ENCODE measurements at places on chromosomes 16 and 17.

- DNase-seq: no peak
These were observed 4.9 kb downstream of the POLG2 start for GRCh38 chr17:64491994-64492393.

DNA sequence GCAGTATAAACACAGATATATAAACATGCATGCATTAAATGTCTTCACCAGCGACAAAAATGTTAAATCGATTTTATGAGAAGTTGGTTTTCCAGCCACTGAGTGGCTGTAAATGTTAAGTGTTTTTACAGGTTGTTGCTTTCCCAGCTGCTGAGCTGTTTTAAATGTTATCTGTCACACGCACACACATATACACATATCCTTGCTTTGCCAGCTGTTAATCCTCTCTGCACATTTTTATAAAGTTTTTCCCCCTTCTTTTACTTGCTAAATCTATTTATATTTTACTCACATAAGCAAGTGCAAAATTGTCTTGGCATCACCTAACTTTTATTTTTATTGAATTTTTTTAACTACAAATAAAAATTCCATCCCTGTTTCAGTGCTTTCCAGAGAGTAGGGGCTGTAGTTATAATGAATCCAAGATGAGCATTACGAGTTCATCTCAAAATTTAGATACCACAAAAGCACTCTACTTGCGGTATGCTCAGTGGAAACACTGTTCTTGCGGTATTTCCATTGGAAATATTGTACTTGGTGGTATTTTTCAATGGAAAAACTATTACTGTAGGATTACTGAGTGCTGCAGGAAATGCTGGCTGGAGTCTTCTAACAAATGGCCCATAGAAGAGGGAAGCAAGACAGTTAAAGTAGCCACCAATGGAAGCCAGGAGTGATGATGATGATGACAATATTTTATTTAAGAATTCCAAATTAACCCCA lies 124.9 kb upstream of the KCNJ16 start:
- DNase-seq: no peak

DNA sequence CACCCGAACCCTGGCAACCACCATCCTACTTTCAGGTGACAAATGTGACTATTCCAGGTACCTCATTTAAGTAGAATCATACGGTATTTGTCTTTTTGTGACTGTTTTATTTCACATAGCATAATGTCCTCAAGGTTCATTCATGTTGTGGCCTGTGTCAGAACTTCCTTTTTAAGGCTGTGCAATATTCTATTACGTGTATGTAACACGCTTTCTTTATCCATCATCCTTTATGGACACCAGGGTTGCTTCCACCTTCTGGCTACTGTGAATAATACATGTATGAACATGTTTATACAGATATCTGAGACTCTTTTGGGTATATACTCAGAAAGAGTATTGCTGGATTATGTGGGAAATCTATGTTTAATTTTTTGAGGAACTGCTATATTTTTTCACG lies 28.7 kb upstream of the RSL1D1 start:
- DNase-seq: no peak

- no peak for DNase-seq
These were observed 19.6 kb downstream of the OR1D5 start for GRCh38 chr17:3043737-3044365.

GRCh38 chr17:32504166-32504990 lies 17.6 kb downstream of the CDK5R1 start:
- DNase-seq: no peak

DNA sequence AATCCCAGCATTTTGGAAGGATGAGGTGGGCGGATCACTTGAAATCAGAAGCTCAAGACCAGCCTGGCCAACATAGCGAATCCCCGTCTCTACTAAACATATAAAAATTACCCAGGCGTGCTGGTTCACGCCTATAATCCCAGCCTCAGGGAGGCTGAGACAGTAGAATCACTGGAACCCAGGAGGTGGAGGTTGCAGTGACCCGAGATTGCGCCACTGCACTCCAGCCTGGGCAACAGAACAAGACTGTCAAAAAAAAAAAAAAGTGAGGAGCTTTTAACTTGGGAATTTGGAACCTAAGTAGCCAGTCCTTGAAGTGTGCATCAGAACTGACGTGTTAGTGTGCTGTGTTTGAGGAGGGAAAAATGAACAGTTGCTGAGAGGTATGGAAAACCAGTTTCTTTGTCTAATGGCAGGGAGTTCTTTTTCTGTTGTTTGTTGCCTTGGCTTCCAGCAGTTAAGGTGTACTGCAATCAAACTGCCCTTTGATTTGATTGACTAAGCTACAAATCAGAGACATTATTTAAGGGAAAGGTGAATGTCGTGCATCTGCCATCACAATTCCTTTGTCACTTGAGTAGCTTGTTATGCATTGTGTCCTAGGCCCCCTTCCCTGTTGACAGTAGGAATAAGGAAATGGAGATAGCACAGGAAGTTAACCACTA lies 8.6 kb upstream of the DUSP14 start:
- no peak for DNase-seq

DNA sequence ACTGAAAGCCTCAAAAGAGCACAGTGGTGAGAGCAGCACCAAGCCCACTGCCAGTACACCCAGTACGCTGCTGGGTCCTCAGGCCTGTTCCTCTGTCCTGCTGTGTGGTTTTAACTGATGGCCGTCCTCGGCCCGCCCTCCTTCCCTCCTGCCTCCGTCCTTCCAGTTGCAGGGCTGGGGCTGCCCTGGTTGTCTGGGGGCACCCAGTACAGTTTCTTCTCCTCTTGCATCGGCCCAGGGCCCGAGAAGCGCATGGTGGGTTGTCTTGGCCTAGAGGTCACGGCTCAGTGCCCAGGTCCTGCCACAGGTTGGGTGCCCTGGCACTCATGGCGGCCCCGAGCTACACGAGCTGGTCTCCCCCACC lies 70.8 kb upstream of the KCTD5 start:
- DNase-seq: no peak

GRCh38 chr17:82689077-82689476 lies 9.4 kb downstream of the RAB40B start:
- DNase-seq: no peak

GRCh38 chr16:47492428-47493377 lies 31.6 kb downstream of the PHKB start:
- DNase-seq: no peak

DNA sequence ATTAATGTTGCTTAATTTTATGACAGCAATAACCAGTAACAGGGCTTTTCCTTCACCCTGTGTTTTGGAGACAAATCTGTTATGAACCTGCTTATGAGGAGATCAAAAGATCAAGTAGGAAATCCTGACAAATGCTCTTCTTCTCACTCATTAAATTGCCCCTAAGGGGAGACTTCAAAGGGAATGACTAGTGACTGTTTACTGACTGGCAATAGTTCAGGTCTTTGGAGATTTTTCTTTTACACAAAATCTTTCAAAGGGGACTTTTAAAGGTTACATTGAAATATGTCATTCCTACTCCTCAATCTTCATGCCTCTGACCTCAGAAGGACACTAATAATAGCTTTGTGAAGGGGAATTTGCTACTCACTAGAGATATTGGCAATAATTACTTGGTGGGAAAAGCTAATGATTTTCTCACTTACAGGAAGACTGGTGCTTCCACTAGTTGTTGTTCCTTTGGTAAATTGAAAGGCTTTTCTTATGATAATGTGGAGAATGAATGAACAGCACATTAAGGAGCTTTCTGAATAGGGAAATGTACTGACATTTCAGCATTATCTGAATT lies 292.9 kb upstream of the CA10 start:
- DNase-seq: no peak

DNA sequence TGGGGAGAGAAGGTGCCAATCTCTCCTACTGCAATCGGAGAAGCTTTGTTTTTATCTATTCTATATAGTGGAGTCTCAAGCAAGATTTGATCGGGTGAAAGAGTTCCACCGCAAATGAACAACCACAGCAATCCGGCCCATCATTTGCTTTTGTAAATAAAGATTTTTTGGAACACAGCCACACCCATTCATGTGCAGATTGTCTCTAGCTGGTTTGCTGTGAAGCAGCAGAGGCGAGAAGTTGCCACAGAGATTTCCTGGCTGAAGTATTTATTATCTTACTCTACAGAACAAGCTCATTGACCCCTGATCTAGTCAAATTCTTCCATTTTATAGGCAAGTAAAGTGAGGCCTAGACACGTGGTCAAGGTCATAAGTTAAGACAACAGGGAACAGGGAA lies 195.5 kb upstream of the TNRC6C start:
- no peak for DNase-seq

- no peak for DNase-seq
These were observed 300.2 kb upstream of the IRX5 start for GRCh38 chr16:54630284-54630967.

GRCh38 chr17:26963163-26963503 lies 330.8 kb upstream of the WSB1 start:
- no peak for DNase-seq

GRCh38 chr17:72477491-72477890 lies 356.7 kb downstream of the SOX9 start:
- no peak for DNase-seq

- no peak for DNase-seq
These were observed 3.7 kb downstream of the DLX4 start for GRCh38 chr17:49972486-49973270.

DNA sequence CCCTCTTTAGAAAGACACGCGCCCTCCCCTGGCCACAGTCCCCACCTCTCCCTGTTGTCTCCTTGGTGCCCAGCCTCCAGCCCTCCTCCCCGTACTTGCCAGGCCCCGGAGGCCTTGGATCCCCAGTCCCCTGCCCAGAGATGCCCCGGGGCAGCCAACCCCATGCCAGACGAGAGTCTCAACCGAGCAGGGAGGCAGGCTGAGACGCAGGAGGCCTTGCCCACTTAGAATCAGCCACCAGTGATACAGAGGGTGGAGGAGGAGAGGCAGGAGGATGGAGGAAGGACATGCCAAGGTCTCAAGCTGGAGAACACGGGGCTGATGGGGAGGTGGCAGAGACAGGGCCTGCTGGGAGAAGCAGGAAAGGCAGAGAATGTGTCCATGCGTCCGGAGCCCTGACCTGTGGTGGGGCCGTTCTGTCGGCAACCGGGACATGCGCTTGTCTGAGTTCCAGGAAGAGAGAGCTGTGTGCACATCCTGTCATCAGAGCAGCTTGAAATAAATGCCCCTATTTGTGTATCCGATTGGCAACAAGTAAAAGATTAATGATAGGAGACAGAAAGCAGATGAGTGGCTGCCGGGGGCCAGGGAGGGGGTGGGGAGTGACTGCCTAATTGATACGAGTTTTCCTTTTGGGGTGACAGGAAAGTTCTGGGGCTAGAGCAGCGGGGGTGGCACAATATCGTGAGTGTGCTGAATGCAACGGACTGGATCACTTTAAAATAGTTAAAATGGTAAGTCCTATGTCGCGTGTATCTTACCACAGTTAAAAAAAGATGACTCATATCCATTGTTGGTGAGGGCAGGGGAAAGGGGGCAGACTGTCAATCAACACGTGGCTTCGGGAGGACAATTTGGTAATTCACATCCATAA lies 44.7 kb upstream of the MEAK7 start:
- no peak for DNase-seq

- no peak for DNase-seq
These were observed 546 bp upstream of the PSMD7 start for GRCh38 chr16:74296104-74296431.

- DNase-seq: no peak
These were observed 1.4 kb downstream of the TFAP4 start for GRCh38 chr16:4271176-4272113.

DNA sequence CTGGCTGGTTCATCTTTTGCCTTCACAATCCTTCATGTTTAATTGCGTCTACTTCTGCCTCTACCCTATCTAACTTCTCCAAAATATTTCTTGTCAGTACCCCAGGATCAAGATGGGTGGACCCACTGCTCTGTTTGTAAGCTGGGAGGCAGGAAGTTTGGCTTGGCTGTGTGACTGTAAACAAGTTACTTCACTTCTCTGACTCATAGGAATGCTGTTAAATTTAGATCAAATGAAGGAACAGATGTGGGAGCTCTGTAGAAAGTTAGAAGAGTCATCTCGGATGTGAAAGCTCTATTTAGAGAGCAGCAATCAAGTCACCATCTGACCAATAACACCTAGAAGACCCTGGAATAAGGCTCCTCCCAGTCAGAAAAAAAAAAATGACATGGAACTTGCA lies 55.2 kb upstream of the MRTFB start:
- no peak for DNase-seq

DNA sequence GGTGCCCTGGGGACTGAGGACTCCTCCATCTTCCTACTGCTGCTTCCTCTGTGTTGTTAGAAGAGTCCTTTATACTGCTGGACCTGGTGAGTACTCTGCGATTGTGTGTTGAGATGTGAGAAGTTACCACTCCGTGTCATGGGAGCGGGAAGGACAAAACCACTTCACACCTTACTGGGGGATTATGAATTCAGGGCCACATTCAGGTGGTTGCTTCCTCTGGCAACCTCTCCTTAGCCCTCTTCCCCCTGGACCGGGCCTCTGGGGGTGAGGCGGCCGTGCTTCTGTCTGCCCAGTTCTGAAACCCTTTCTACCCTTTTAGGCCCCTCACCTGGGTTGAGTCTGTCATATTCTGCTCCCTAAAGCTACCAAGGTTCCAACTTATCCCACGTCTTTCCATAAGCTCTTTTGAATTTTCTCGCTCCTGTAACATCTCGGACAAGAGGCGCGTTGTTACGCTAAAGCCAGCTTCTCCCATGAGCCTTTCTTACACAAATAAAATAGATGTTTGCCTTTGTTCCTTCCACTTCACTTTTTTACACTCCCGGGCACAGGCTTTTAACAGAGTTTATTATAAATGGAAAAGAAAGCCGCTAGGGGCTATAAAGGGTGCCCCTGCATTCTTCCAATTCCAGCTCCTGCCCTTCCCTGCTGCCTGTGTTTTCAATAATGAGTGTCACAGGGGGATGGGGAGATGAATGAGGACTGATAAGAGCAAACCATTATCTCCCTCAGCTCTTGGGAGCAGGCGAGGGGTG lies 20.7 kb upstream of the CDH13 start:
- DNase-seq: no peak

DNA sequence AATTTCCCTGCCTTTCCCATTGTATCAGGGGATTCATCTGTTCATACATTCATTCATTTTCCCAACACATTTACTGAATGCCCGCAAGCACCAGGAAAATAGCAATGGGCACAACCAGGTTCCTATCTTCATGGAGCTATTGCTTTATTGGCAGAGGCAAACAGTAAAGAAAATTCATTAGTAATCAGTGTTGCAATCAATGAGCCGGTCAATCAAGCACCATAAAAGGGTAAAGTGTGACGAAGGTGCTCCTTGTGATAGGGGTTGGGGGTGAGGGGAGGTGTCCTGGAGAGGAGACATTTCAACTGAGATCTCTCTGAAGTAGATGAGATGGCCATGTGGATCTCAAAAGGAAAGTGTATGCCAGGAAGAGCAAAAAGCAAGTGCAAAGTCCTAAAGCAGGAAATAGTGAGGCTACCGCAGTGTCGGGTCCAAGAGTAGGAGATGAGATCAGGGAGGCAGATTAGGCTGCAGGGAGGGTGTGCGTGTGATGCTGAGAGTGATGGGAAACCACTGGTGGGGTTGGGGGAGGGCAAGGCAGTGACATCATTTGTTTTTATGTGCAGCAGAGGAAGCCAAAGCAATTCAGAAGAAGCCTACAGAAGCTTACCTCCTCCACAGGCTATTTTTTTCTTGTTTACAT lies 28.4 kb downstream of the CDH13 start:
- DNase-seq: no peak

DNA sequence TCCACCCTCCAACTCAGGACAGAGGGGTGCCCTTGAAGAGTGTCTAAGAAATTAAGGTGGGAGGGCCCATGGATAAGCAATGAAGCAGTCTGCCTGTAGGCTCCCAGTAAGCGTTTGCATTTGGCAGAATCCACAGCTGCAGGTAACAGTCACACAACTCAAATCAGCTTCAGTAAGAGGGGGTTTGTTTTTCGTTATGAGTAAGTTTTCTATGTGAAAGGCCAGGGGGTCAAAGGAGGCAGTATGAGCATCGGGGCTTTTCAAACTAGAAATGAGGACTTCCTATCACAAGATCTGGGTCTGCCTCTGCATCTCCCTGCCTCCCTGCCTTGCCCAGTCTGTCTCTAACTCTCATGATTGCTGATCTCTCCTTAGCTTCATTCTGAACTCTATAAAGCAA lies 128.1 kb upstream of the CCL2 start:
- DNase-seq: no peak

Data from vagina (tissue), 2 donors.